Activated T-cell treated with anti-CD3 and anti-CD28 coated beads for 48 hours (primary cell): ENCODE measurements at places on chromosomes 1 and 21.

DNA sequence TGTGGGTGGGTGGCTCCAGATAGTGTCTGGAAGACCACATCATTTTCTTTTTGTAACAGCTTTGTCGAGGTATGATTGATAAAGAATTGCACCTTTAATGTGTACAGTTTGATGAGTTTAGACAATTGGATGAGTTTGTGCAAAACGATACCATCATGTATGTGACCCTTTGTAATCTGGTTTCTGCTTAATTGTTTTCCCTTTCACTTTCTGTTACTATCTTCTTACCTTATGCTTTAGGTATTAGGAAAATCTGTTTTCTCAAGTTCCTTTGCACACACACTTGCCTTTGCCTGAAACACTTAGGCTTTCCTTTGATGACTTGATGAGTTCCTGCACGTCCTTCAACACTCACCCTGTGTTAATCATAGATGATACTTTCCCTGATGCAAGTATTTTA, 6.8 kb downstream of the OR10Z1 start:
- DNase-seq: no peak

DNA sequence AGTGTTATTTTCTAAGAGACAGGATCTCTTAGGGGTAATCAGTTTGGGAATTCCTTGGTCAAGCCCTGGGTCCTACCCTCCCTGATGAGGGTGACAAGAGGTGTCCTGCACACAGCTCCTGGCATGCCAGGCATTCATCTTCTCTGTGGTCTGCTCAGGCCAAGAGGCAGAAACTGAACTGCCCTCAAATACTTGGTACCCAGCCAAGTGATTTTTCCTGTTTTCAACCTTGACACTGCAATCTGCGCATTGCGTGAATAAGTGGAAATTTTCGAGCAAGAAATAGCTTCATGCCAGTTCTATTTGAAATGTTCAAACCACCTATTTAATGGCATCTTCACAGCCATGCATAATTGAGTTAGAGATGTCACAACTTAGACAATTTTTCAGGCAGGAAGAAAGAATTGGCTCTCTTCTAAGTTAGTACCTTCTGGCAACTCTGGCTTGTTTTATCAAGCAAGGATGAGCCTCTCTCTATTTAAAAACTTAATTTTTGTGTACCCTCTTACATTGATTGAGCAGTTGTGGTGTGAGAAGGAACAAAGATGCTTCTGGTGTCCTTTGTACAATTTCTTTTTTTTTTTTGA, 27.0 kb downstream of the DNM3 start:
- DNase-seq: no peak

DNA sequence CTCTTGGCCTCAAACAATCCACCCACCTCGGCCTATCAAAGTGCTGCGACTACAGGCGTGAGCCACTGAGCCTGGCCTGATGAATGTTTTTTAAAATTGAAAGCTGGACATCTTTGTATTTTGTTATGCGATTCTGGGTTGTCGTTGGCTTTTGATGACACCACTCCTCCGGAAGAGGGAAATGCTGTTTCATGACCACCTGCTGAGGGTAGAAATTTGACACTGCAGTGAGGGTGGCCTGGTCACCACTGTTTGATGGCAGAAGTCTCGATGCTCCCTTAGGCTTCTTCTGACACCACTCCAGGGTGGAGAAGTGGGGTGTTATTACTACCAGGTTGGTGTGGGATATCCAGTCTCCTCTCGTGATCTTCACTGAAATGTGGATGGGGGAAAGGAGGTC, 357.2 kb downstream of the RGS7 start:
- no peak for DNase-seq

GRCh38 chr1:168913711-168914463, 184.9 kb upstream of the DPT start:
- DNase-seq: no peak

DNA sequence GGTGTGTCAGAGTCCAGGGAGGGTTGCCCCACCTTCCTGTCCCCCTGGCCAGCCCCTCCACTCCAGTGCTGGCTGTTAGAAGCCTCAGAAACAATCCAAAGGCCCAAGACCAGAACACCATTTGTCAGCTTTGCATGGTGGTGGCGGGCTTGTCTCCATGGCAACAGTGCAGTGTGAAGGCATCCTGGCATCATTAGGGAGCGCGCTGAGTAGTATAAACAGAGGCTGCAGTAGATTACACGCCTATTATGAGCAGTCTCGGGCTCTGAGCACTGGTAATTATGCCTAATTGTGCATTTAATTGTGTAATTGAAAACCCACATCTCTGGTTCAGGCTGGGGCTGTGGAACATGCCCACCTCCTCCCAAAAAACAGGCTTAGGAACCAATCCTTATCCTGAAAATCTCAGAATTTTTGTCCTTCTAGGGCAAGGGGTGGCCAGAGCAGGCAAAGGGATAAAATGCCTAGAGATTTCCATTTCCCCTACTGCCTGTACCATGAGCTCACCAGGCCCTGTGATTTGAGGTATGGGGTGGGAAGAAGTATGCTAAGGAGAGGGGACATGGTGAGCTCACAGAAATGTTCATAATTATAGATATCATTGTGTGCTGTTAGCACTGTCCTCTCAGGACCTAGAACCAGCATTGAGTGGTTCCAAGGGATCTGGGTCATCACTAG, 11.7 kb downstream of the NKAIN1 start:
- no peak for DNase-seq

DNA sequence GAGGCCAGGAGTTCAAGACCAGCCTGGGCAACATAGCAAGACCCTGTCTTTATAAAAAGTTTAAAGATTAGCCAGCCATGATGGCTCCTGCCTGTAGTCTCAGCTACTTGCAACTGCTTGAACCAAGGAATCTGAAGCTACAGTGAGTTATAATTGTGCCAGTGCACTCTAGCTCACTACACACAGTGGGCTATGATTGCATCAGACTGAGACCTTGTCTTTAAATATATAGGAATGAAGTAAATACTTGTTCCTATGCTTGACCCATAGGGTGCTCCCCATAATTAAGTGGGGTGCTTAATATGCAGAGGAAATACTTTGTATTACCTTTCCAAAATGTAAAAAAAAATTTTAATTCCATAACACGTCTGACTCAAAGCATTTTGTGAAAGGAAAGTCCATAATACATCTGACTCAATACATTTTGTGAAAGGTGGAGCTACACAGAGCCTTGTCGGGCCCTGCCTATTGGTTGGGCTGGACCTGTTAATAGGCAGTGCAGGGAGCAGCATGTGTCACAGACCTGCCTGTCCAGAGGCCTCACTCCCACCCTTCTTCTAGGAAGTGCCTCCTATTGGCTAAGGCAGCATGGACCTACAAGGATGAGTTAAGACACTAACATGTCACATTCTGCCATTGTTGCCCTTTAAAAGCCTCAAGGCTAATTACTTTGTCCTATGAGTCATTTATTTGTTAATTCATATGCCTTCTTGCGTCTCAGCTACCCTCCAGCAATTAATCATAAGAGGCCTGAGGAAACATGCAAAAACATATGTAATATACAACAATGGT, 33.6 kb downstream of the CD58 start:
- no peak for DNase-seq

DNA sequence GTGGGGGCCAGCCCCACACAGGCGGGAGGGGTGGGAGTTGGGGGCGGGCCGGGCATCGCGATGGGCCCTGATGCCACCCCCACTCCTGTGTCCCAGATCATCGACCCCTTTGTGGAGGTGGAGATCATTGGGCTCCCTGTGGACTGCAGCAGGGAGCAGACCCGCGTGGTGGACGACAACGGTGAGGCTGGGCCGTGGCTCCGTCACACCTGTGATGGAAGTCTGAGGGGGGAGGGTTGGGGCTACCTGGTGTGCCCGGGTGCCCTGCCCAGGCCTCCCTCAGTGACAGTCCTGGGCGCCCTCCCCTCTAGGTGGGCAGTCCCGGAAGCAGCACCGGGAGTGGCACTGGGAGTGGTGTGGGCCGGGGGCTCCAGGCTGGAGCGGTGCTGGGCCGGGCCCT, 22.6 kb downstream of the PLCH2 start:
- no peak for DNase-seq
